ENCODE measurements at places on chromosomes 4 and X.

- DNase-seq = peak; percentile 8
Observed at GRCh38 chrX:72306851-72307645, 1.3 kb upstream of the CITED1 start.

- no peak for DNase-seq
Observed at GRCh38 chrX:42151808-42152207, 228.5 kb upstream of the CASK start.

DNA sequence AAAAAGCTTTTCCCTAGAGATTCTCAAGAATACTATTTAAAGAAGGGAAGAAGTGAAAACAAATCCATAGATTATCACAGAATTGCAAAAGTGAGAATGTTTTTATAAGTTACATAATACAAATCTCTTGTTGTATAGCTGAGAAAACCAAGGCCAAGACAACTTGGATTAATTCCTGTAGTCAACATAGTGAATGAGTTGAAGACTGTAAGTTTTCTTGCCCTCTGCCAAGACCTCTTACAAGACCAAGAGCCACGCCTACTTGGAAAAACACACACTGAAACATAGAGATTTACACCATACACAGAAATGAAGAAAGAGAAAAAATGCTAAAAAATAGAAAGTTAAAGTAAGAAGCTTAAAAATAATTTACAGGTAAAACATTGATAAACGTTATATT, 2024.0 kb downstream of the PCDH7 start:
- no peak for DNase-seq

GRCh38 chr4:56844802-56845580, 23.5 kb upstream of the SPINK2 start:
- no peak for DNase-seq

GRCh38 chr4:21656832-21657231, 291.7 kb downstream of the KCNIP4 start:
- DNase-seq = no peak

DNA sequence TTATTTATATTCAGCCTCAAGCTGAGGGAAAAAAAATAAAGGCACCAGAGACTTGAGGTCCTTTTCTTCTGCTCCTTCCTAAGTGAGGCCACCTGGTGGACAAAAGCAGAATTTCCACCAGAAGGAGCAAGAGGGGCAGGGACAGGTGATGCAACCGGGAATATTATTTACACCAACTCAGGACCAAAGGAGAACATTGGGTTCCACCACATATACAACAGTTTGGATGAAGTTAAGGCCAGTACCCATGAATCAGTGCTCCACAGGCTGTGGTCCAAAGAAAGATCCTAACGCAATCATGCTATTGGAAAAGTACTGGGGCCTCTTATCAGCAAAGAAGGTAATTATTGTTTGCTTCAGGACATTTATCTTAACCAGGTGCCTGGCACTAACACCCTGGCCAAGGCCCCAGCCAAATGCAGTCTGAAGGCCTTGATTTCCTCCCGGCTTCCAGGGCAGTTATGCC, 57.4 kb downstream of the TSC22D3 start:
- DNase-seq = peak; percentile 37

- DNase-seq = no peak
Observed at GRCh38 chr4:109432203-109432602, 1.4 kb upstream of the SEC24B start.

GRCh38 chr4:99633772-99634171, 23.9 kb downstream of the C4orf54 start:
- no peak for DNase-seq

GRCh38 chr4:13289391-13289790, 194.7 kb downstream of the RAB28 start:
- no peak for DNase-seq

GRCh38 chrX:43019021-43019420, 241.1 kb upstream of the PPP1R2C start:
- DNase-seq = no peak

DNA sequence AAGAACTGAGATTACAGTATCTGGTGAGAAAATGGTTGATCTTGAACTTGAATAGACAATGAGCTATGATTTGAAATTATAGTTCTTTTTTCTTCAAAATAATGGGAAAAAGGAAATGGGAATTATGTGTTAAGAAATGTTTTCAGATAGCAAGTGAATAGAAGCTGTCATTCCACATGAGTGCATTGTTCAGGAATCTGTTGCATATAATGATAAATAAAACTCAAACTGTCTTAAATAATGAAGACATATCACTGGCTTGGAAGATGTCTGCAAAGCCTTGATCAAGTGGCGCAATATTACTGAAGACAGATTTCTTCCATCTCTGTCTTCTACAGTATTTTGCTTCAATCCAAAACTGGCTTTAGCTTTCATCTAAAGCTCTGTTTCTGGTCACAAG, 479.3 kb upstream of the ZFP42 start:
- DNase-seq = no peak

- DNase-seq = no peak
Observed at GRCh38 chr4:151797853-151798252, 37.0 kb upstream of the GATB start.

DNA sequence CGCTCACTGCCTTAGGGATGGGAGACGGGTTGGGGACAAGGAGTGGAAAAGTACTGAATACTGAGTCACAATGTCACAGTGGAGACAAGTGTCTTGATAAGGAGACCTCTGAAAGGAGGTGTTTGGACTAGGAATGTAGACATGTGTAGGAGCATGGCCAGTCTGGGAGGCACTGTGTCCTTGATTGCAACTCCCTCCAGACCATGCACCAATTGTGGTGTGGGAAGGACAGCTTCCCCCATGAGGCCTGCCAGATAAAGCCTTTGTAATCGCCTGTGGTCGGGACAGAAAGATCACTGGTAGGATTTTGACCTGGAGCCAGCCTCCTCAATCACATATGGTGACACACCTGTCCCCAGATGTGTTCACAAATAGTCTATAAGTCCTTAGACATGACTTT, 64.1 kb downstream of the USP38 start:
- DNase-seq = no peak

- DNase-seq = no peak
Observed at GRCh38 chr4:41880840-41881831, 54.1 kb upstream of the TMEM33 start.

DNA sequence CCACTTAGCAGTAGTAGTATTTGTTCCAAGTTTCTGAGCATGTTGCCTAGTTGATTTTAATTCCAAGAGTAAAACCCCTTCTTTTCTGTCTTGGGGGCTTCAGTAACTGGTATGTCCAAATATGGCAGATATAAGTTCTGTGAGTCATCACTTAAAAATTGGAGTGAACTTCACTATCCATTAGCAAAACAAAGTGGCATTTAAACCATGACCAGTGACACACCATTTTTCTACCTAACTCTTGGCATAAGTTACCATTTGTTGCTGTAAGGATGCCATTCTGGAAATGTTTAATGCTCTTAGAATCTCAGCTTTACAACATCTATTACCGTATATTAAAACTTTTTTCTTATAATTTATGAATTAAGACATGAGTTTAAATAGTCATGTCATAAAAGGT, 102.0 kb downstream of the CBR4 start:
- no peak for DNase-seq

GRCh38 chrX:136447308-136447707, 40.4 kb upstream of the BRS3 start:
- no peak for DNase-seq

GRCh38 chr4:182812916-182813315, 104.3 kb downstream of the DCTD start:
- DNase-seq = no peak
